ENCODE measurements at places on chromosomes 2 and 18. TPM values are rescaled to one million over a fixed set of nuclear protein-coding genes. Genes with fewer than 3 reads are reported as not detected.
A peak's percentile ranks its signal among the peaks of the same experiment; 100 is the strongest.

The SPHKAP gene
- total RNA-seq: not detected

- no peak overlapping the region for H3K27ac ChIP-seq
- peaks cover 26% of the 10 kb centered on the region for H3K36me3 ChIP-seq
- peaks cover 26% of the 10 kb centered on the region for H3K4me1 ChIP-seq
- H3K27me3 ChIP-seq: no peaks in the 10 kb centered on the region
- H3K4me3 ChIP-seq: no peak overlapping the region
Observed at GRCh38 chr18:58902961-58903360, 38.3 kb downstream of the ZNF532 start.

DNA sequence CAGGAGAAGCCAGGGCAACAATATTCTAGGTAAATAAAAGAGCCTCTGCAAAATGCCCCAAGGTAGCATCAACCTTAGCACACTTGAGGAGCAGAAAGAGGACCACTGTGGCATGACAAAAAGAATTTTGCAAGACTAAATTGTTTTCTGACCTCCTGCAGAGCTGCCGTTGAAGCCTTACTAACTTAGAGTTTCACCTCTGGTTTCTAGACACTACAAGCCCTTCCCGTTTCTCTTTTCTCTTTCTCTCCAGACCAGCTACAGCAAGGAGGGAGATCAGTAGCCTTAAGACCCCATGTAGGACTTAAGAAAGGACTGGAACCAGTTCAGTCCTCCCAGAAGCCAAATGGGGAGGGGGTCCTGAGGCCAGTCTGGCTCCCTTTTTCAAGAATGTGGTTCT, 73.3 kb upstream of the SP3 start:
- no peaks in the 10 kb centered on the region for H3K27me3 ChIP-seq
- H3K4me3 ChIP-seq: no peak overlapping the region
- H3K4me1 ChIP-seq: peaks cover 35% of the 10 kb centered on the region
- peak overlapping the region; percentile 56 for H3K27ac ChIP-seq
- DNase-seq: no peak
- no peaks in the 10 kb centered on the region for H3K36me3 ChIP-seq

DNA sequence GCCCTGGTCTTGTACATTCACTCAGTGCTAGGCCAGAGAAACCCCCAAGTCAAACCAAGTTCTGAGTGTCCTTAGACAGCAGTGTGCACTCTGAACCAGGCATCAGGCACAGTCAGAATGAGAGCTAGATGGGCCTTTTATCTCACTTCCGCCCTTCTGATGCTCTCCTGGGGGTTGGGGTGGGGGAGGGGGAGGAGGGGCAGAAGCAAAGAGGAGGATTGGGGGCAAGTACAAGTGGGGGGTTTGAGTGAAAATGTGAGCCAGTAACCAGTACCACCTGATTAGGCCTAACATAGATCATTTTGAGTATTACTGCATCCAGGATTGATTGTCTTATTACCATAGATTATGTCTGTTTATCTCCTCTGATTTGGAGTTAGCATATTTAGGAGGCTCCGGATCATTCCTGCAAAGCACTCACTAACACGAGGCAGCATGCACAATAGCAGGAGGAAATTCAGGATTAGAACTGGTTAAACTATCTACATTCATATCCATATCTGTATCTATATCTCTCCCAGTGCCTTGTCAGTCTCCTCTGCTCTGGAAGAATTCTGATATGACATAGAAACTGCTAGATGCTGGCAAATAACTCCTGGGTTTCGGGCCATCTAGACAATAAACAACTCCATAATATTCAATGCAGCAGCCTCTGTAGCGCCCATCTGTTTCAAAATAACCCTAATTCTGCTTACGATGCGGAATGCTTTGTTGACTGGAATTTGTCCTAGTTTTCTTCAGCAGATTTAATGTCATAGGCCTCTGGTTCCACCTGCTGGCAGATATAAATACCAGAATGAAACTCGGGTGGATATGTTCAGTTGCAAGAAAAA, 149.1 kb downstream of the RHBDD1 start:
- no peak overlapping the region for H3K27ac ChIP-seq
- H3K4me1 ChIP-seq: peaks cover 8% of the 10 kb centered on the region
- no peaks in the 10 kb centered on the region for H3K27me3 ChIP-seq
- H3K36me3 ChIP-seq: no peaks in the 10 kb centered on the region

DNA sequence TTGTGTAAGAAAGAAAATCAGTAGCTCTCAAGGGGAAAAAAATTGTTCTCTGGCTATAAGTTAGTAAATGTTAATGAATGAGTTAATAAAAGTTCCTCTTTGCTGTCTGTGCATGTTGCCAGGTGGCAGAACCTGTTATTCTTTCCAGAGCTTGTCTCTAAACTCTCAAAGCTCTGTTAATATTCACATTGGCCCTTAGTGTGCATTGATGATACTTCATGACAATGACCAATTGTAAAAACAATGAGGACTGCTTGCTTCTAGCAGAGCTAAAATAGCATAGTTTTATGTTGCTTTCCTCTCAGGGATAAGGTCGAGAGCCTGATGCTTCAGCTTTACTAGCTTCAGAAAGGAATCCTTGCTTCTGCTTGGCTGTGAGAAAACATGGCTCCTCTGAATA, 91.5 kb downstream of the RAD51AP2 start:
- no peaks in the 10 kb centered on the region for H3K27me3 ChIP-seq
- no peak for DNase-seq
- H3K27ac ChIP-seq: no peak overlapping the region
- H3K36me3 ChIP-seq: no peaks in the 10 kb centered on the region

GRCh38 chr18:27185025-27185763, at the start of gene CHST9:
Gene CHST9, minus strand, starts transcription at chr18:27185308. Its CDS starts 42,499 bp downstream, at chr18:27142809.
- H3K36me3 ChIP-seq: peaks cover 3% of the 10 kb centered on the region
- H3K27me3 ChIP-seq: peaks cover 77% of the 10 kb centered on the region
- peaks cover 12% of the 10 kb centered on the region for H3K4me1 ChIP-seq
- no peak for DNase-seq

GRCh38 chr2:157052685-157053224, 204.8 kb upstream of the GALNT5 start:
- H3K4me1 ChIP-seq: peaks cover 19% of the 10 kb centered on the region
- peaks cover 5% of the 10 kb centered on the region for H3K27me3 ChIP-seq
- H3K36me3 ChIP-seq: no peaks in the 10 kb centered on the region
- H3K27ac ChIP-seq: no peak overlapping the region
- no peak for DNase-seq
- no peak overlapping the region for H3K4me3 ChIP-seq

- H3K27ac ChIP-seq: no peak overlapping the region
- DNase-seq: no peak
- H3K4me3 ChIP-seq: no peak overlapping the region
- no peaks in the 10 kb centered on the region for H3K36me3 ChIP-seq
- H3K27me3 ChIP-seq: no peaks in the 10 kb centered on the region
Observed at GRCh38 chr18:38045845-38046244, 480.2 kb upstream of the CELF4 start.

GRCh38 chr18:33745151-33745795, 167.3 kb downstream of the ASXL3 start:
- H3K27me3 ChIP-seq: no peaks in the 10 kb centered on the region
- peaks cover 11% of the 10 kb centered on the region for H3K4me1 ChIP-seq
- no peak overlapping the region for H3K4me3 ChIP-seq

Data from osteocyte (in vitro differentiated cells).